ENCODE measurements at places on chromosomes 16 and 17. TPM values are rescaled to one million over a fixed set of nuclear protein-coding genes. Genes with fewer than 3 reads are reported as not detected.

The TBC1D16 gene
- total RNA-seq, result 51.4 TPM

The TMEM92 gene
- 0.16 TPM for total RNA-seq

The TMC6 gene
- total RNA-seq, result 0.47 TPM

The AIPL1 gene
- total RNA-seq, result not detected

The NUTF2 gene
- 88.2 TPM for total RNA-seq

The VPS4A gene
- 25.9 TPM for total RNA-seq

The KRT28 gene
- total RNA-seq, result not detected

The NLRC3 gene
- under 0.01 TPM for total RNA-seq

The KRTAP2-3 gene
- total RNA-seq, result not detected

The KRT20 gene
- not detected for total RNA-seq

The ATP2A3 gene
- total RNA-seq, result 3.8 TPM

The SULT1A4 gene
- 2.7 TPM for total RNA-seq

The THOC6 gene
- 17.8 TPM for total RNA-seq

The TMC5 gene
- not detected for total RNA-seq

The KRT24 gene
- not detected for total RNA-seq

The ARHGAP23 gene
- total RNA-seq, result 17.3 TPM

The EFCAB3 gene
- not detected for total RNA-seq

The ADAP2 gene
- 1.3 TPM for total RNA-seq

The MYH8 gene
- not detected for total RNA-seq

The TBC1D3G gene
- total RNA-seq, result not detected

The CDK12 gene
- total RNA-seq, result 17.2 TPM

The ANKRD40CL gene
- total RNA-seq, result not detected

The SLFN11 gene
- 35.1 TPM for total RNA-seq

The SEZ6L2 gene
- 7.5 TPM for total RNA-seq

The FBXO39 gene
- total RNA-seq, result 0.09 TPM

The SPAG9 gene
- 121 TPM for total RNA-seq

The IL17C gene
- not detected for total RNA-seq

The HOXB9 gene
- total RNA-seq, result not detected

The CACNB1 gene
- 7.1 TPM for total RNA-seq

The KRT39 gene
- 0.17 TPM for total RNA-seq

The TBC1D3B gene
- 3.2 TPM for total RNA-seq

The SOCS1 gene
- total RNA-seq, result 9.8 TPM

The LRRC37A gene
- total RNA-seq, result 1.7 TPM

The TIGD7 gene
- 4.4 TPM for total RNA-seq

The CCDC40 gene
- total RNA-seq, result 3.5 TPM

The MARVELD3 gene
- not detected for total RNA-seq

The DNAH17 gene
- total RNA-seq, result under 0.01 TPM

Data from bronchial smooth muscle cell (primary cell).